ENCODE measurements at places on chromosomes 7 and 10.

DNA sequence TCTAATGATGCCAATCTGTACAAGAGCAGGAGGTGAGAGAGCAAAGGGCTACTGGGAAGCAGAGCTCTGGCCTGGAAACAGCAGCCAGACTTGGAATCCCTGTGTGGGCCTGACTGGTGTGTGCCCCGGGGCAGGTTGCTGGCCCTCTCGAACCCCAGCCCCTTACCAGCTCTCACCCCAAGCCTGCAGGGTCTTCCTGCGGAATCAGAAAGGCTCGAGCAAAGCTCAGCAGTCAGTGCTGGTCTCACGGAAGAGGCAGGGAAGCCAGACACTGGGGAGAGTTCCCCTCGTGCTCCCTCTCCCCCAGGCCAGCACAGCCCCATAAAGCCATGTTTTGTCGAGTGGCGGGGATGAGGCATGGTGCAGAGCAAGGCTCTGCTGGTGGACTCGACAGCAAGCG lies 50.1 kb downstream of the POLR3A start:
- DNase-seq = no peak

DNA sequence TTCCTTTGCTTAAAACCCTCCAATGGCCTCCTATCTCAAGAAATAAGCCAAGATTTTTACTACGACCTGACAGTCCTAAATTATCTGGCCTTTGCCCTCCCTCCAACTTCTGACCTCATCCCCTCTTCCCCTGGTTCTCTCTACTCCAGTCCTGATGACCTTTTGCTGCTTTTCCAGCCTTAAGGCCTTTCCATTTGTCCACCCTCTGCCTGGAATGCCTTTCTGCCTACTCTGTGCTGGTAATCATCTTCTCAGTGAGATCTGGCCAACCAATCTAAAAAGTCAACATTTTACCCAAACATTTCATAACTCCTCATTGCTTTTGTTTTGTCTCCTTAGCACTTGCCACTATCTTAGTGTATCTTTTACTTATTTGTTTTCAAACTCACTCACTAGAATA lies 75.7 kb downstream of the VPS41 start:
- DNase-seq = no peak

GRCh38 chr7:24866004-24866615 lies 108.8 kb upstream of the GSDME start:
- DNase-seq = no peak

DNA sequence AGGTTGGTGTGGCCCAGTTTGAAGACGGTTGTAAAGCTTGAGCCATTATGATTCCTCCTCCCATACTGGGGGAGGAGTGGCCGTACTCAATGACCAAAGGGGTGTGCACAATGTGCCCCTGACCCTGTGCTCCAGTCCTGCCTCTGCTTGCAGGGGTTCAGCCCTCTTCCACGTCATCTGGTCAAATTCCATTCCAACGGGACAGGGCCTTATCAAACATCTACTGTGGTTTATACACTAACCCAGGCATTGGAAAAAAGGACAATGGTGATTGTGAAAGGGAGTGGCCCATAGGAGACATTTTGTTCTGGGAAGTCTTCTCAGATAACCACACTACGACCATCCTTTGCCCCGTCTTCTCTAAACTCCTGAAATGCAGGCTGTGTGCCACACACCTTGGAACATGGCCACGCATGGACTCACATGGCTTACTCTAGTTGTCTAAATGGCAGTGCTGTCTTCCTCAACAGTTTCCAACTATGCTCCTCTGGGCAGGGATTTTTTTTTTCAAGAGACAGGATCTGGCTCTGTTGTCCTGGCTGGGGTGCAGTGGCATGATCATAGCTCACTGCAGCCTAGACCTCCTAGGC lies 103.0 kb downstream of the JCAD start:
- DNase-seq = no peak

GRCh38 chr10:109926825-109927224 lies 3.5 kb upstream of the XPNPEP1 start:
- no peak for DNase-seq

- DNase-seq = no peak
Measured at GRCh38 chr7:90178679-90179278, 24.5 kb downstream of the STEAP1 start.

DNA sequence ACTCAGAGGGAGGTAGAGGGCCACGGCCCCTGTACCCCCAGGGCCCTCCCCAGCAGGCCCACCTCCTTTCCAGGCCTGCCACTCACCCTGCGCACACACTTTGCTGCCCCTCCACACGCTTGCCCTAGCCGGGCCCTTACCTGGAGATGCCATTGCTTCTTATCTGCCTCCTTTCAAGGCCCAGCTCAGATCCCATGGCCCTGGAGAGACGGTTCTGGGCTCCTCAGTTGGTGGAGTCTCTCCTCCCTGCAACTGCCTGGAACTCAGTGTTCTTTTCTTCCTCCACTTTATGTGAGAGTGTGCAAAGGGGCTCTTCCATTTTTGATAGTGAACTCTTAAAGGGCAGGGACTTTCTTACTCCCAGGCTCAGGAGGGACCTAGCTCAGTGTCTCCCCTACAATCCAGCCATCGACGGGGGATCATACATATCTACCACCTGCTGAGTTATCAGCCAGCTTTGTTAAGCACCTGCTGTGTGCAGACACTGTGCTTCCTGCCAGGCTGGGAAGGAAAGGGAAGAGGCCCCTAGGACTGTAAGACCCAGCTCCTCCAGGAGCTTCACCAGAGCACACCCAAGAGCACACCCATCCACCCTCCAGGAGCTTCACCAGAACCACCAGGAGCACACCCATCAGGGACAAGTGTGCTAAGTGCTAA lies 89.3 kb upstream of the MACROH2A2 start:
- DNase-seq = no peak

- DNase-seq = no peak
Measured at GRCh38 chr10:80199828-80200227, 5.5 kb downstream of the ANXA11 start.

- no peak for DNase-seq
Measured at GRCh38 chr7:80859272-80859970, 59.4 kb downstream of the SEMA3C start.

- DNase-seq = no peak
Measured at GRCh38 chr10:112805701-112806100, 144.3 kb upstream of the TCF7L2 start.

DNA sequence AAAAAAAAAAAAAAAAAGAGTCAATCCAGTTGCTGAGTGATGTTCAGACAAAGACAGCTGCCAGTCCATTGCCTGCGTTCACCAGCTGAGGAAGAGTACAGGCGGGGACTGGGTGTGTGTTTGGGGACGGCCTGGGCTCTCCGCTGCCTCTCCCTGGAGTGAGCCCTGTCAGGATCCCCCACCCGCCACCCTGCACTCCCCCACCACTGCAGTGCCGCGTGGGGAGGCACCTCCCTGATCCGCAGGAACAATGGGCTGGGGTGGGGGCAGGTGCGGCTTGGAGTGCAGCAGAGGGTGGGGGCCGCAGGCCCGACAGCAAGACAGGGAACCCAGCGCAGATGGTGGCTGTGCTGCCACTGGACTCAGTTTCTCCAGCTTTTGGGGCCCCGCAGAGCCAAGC lies 1.4 kb downstream of the HSPA12A start:
- no peak for DNase-seq

GRCh38 chr7:43294080-43294630 lies 181.7 kb downstream of the HECW1 start:
- no peak for DNase-seq

GRCh38 chr10:73965890-73966768 lies 31.8 kb upstream of the VCL start:
- DNase-seq = no peak

- DNase-seq = no peak
Measured at GRCh38 chr7:142556740-142557139, 192.5 kb upstream of the PRSS1 start.

DNA sequence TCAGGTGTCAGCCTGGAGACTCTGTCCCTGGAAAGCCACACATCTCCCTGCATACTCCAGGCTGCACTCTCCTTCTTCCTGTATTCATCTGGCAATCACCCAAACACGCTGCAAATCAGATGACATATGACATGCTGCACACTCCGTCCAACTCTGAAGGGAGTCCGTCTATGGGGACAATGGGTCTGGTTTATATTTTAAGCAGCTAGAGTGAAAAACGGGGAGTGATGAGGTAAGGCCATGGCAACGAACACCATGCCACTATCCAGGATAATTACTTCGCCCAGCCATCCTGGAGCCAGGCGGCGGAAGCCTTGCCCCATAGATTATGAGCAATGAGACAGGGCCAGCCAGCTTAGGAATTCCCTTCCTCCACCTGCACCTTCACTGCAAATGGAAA lies 140.1 kb downstream of the PLXNA4 start:
- no peak for DNase-seq

DNA sequence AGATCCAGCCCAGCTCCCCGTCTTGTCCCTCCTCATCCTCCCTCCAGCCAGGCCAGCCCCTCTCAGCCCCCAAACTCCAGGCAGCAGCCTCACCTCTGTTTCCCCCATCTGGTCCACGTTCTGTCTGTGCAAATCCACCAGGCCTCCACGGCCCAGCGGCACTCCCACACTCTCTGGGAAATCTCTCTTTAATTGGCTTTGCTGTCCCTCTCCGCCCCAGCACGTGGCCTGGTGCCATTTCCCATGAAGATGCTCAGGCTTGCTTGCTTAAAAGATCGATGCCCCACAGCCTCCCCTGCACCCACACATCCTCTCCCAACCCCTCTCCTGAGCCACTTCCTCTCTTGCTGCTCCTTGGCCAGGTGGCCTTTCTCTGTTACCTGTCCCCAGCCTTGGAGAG lies 39.3 kb downstream of the PRF1 start:
- no peak for DNase-seq

- no peak for DNase-seq
Measured at GRCh38 chr10:96488161-96488935, 25.4 kb downstream of the TLL2 start.

All from activated CD4-positive, alpha-beta T cell treated with anti-CD3 and anti-CD28 coated beads, Interleukin-2, amount 50 U/mL, for 1 hour (primary cell).